ENCODE measurements at places on chromosomes 5 and 9.

GRCh38 chr5:54785729-54786591, 199.4 kb downstream of the ESM1 start:
- DNase-seq: peak; percentile 66

- no peak for DNase-seq
Observed at GRCh38 chr9:27293996-27294395, 3.0 kb downstream of the EQTN start.

DNA sequence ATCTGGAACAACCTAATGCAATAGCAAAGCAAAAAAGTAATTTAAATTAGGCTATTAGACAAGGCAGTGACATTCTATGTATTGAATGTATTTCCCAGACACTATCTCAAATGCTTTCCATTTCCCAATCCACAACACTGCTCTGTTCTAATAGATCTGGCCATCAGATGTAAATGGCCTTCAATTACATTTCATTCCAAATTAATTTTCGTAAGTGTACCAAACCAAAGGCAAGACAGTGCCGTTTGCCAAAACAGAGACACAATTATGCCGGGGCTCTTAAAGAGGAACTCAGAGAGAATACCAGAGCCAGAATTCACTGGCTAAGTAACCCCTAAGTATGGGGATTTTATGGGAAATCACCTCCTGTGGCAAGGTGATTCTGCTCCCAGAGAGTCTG, 63.1 kb downstream of the GNAQ start:
- no peak for DNase-seq

GRCh38 chr9:134150557-134151214, 13.7 kb downstream of the RNU6ATAC start:
- no peak for DNase-seq

DNA sequence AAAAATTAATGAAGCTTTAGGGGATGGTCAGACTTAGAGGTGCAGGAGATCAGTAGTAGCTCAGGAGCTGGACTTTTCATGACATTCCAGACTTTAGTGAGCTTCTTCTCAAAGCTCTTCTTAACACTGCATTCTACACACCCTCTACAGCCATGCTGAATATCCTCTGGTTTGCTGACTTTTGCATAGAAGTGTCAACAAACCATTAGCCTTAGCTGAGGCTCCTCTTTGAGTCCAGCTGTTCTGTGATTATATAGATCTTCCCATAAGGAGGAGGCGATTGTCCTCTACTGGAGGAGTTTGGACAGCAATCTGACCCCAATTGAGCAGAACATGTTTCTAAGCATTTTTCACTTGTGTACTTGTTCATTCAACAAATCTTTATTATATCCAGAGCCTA, 75.0 kb upstream of the RUSC2 start:
- DNase-seq: no peak

GRCh38 chr9:74499111-74499601, 2.0 kb downstream of the RORB start:
- no peak for DNase-seq

DNA sequence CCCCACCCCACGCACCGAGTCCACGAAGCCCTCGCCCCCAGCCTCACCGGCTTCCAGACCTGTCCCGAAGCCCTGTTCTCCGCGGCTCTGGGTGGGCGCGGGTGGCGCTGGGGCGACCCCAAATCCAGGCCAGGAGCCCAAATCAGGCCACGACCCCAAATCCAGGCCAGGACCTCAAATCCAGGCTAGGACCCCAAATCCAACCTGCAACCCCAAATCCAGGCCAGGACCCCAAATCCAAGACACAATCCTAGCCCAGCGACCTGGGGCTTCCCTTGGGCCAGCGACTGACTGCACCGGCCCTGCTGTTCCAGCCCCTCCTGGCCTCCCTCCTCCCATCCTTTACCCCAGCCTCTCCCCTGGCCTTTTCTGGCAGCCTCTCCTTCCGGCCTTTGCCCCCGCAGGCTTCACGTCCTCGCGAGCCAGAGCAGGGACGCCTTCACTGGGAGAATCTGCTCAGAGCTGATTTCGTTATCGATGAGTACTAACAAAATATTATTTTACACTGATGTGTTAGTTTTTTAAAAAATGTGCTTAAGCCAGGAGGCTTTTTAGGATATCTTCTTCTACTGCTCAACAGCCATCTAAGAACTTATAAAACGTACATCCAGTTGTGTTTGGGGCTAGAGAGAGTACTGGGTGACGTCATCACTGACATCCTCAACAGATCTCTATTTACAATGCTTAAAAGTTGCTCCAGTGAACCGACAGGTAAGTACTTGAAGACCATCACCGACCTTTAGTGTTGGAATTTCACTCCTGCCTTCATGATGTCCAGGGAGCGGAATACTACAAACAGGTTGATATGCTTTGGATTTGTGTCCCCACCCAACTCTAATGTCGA, 34.7 kb downstream of the TRIP13 start:
- no peak for DNase-seq
